ENCODE measurements at places on chromosomes 4 and X. TPM values are rescaled to one million over a fixed set of nuclear protein-coding genes. Genes with fewer than 3 reads are reported as not detected.

CD38 gene
- 7.8 TPM for total RNA-seq

OPN1MW3 gene
- not detected for total RNA-seq

ZNF157 gene
- not detected for total RNA-seq

DNA sequence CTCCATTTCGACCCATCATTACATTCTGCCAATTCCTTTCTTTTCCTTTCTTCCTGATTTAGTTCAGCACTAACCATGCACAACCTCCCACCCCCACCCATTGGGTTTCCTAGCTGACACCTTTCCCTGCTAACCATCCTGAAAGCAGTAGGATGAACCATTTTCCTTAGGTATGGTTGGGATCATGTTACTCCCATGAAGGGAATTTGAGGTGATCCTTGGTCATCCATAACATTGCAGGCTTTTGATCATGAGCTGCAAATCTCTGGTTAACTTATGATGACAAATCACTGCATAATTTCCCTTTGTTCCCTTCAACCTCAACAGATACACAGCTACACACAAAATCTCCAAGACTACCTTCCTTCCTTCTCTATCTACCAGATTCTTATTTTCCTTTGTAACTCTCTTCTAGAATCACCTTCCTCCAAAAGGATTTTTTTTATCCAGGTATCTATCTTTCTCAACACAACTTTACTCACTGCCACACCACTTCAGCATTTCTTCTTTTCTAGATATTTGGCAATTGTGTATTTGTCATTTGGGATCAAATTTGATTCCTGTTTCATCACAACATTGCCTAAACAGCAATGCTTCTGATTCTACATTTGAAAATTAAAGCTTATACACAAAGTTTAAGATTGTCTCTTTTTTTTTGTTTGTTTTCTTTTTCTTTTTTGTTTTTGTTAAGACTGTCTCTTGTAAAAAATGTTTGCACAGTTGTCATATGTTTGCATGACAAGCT lies 145.1 kb downstream of the RBM47 start:
- no peak for DNase-seq

- no peak for DNase-seq
These were observed 17.2 kb downstream of the SPIN3 start for GRCh38 chrX:56978172-56978571.

GRCh38 chr4:7515390-7515902 lies 80.7 kb upstream of the PSAPL1 start:
- no peak for DNase-seq
